K562 (cell line): ENCODE measurements at places on chromosomes 6 and 20.

DNA sequence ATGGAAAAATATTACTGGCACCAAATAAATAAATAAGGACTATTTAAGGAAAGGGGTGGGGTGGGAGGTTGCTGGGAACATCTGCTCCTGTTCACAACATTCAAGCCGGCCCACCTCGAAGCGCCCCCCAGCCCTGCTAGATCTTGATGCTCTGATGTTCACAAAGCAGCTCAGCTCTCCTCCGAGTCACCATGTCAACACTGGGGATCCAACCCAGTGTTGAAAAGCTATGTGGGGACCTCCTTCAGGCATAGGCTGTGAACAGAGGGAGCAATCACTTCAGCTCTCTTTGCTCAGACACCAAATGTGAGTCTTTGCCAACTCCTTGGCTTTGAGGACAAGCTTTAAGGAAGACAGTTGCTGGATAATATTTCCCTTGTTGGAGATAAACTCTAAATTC, 176.8 kb upstream of the NT5E start:
- no peak for DNase-seq

- no peak for DNase-seq
These were observed 168.3 kb upstream of the ECI2 start for GRCh38 chr6:4303638-4304037.

GRCh38 chr6:113587078-113587699, 270.0 kb upstream of the MARCKS start:
- no peak for DNase-seq

DNA sequence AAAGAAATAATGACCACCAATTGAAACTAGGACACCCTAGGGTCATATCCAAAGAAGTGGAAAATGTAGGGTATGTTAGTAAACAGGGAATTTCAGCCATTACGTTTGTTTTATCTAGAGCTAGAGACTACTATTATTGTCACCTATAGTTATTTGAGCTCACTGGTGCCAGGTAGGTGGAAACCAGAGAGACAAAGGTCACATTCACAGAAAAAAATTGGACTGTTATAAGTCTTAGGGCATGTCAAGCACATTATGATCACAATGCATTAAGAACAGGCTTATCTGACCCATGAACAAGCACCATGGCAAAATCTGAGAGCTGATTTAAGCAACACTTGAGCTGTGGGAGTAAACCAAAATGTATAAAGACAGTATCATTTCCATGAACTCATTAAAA, 530.1 kb upstream of the CITED2 start:
- DNase-seq, result no peak

DNA sequence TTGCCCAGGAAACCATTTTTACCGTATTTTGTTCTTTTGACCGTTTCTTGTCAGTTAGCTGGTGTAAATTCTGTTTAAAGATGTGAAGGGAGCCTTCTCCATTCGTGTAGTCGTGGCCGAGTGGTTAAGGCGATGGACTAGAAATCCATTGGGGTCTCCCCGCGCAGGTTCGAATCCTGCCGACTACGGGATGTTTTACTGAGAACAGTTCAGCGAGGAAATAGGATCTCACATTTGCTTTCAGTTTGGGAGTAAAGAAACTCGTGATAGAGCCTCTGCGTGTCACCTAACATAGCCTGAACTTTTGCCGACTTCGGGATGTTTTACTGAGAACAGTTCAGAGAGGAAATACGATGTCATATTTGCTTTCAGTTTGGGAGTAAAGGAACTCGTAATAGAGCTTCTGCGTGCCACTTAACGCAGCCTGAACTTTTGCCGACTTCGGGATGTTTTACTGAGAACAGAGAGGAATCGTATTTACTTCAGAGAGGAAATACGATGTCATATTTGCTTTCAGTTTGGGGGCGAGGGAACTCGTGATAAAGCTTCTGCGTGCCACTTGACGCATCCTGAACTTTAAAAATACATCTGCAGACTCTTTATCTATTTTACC, 5.9 kb upstream of the ZNF184 start:
- DNase-seq, result peak; percentile 53

DNA sequence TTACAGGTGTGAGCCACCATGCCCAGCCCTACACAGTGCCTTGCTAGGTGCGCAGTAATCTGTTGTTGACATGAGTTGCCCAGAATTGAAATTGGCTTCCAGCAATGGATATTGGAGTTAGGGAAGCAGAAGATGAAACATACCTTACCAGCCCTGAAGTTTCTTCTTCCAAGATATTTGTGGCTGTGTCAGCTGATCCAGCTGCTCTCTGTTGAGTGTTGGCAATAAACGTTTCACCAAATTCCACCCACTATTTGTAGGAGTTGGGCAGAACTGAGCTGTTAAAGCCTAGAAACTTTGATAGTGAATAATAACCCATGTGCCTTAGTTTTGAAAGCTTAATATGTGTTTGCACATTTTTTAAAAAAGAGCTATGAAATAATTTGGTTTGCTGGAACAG, 218.2 kb upstream of the SNX9 start:
- no peak for DNase-seq

DNA sequence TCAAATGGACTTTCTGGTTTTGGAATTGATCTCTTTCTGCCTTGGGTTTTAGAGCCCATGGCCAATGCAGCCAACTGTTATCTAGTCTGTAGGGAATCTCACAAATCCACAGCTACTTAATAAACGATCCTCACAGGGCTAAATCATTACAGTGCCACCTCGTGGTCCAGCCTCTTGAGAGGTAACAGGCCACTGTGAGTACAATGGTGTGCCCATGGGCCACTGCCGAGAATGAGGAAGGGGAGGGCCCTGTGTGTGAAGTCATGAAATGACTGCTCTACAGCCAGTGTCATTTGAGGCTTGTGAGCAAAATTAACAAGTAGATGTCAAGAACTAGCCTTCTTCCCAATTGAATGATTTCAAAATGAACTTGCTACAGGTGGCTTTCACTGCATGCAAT, 54.3 kb upstream of the GMPR start:
- DNase-seq, result peak; percentile 20

DNA sequence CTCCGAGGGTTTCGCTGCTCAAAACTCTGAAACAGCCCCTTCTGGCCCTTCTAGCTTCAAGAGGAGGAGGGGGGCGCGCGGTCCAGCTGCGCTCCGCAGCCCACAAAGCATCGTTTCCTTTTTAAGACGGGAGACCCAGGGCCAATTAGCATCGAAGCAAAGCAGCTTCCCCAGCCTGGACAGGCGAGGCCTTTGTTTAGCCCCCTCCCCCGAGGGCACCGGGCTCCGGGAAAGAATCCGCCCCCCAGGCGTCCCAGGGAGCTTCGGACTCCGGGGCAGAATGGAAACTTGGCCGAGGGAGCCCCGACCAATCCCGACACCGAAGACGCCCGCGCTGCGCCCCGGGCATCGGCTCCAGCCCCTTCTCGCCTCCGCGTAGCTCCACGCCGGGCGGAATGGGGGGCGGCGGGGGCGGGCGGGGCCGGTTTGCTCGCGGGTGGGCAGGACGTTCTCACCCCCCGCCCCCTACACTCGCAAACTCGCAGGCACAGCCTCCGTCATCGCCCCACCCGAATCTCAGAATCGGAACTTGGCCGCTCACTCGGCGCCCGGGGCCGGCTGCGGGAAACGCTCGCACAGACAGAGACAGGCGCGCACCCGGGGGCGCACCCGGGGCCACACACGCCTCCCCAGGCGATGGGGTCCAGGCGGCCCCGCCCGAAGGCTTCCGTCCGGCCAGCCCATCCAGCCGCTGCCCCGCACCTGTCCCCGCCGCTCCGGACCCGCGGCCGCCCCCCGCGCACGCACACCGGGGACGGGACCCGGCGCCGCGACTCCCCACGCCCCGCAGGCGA, 628 bp downstream of the NKAIN4 start:
- DNase-seq, result no peak

- no peak for DNase-seq
These were observed 422.5 kb upstream of the RGS17 start for GRCh38 chr6:153553627-153554026.

DNA sequence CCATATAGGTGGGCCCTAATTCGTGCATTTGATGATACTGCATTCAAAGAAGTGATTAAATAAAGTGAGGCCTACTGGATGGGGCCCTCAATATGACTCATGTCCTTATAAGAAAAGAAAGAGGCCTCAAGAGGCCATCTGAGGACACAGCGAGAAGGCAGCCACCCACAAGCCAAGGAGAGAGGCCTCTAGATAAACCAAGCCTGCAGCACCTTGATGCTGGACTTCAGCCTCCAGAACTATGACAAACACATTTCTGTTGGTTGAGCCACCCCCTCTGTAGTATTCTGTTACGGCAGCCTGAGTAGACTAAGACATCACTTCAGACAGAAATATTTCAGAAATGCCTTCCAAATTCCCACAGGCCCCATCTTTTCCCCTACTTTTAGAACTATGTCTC, 82.5 kb upstream of the PLEKHG1 start:
- DNase-seq, result no peak

DNA sequence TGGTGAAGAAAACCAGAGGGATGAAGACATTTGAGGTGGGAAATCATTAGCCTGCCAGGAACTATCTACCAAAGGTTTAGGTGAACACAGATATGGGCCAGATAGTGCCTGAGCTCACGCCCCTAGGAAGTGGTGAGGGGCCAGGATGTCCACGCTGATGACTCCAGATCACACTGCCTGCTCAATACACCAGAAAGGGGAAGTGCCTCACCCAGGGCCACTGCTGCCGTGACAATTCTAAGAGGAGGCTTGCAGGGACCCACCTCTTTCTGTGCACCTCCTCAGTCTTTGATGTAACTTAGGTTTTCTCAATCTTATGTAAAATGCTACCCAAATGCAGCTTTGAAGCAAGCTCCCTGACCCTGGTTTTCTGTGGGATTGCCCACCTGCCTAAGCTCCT, 5.4 kb upstream of the RAB44 start:
- DNase-seq, result no peak

GRCh38 chr6:43255408-43256054, 12.2 kb downstream of the TTBK1 start:
- no peak for DNase-seq

DNA sequence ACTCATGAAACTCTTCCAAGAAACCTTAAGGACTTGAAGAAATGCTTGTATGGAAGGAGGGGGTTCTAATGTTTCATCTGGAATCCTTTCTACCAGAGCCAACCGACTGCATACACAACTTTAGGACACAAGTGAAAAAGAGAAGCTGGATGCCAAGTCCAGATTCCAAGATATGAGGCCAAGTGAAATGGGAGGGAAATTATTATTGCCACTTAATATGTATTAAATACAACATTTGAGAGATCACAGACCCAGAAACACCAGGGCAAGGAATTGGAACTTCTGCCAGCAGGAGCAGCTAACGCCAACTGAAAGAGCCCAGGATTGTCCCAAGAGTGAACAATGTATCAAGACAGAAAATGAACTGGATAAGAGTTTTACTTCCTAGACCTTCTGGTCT, 144.2 kb downstream of the ARHGAP18 start:
- DNase-seq, result no peak

GRCh38 chr6:1739680-1740079, 130.0 kb downstream of the FOXC1 start:
- DNase-seq, result no peak

GRCh38 chr6:72560721-72561593, 60.9 kb upstream of the KCNQ5 start:
- DNase-seq, result peak; percentile 68

GRCh38 chr6:18820725-18821124, 433.6 kb downstream of the RNF144B start:
- no peak for DNase-seq

GRCh38 chr6:16055852-16056251, 73.0 kb upstream of the MYLIP start:
- no peak for DNase-seq

- no peak for DNase-seq
These were observed 13.5 kb upstream of the CD2AP start for GRCh38 chr6:47464052-47464451.

DNA sequence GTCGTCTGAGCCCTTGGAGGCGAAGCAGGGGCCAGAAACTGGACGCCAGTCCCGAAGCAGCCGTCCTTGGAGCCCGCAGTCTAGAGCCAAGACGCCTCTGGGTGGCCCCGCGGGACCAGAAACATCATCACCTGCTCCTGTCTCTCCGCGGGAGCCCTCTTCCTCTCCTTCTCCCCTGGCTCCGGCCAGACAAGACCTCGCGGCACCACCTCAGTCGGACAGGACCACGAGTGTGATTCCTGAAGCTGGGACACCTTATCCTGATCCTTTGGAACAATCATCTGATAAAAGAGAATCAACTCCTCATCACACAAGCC, 416 bp downstream of the RSPH4A start:
- DNase-seq, result peak; percentile 26

DNA sequence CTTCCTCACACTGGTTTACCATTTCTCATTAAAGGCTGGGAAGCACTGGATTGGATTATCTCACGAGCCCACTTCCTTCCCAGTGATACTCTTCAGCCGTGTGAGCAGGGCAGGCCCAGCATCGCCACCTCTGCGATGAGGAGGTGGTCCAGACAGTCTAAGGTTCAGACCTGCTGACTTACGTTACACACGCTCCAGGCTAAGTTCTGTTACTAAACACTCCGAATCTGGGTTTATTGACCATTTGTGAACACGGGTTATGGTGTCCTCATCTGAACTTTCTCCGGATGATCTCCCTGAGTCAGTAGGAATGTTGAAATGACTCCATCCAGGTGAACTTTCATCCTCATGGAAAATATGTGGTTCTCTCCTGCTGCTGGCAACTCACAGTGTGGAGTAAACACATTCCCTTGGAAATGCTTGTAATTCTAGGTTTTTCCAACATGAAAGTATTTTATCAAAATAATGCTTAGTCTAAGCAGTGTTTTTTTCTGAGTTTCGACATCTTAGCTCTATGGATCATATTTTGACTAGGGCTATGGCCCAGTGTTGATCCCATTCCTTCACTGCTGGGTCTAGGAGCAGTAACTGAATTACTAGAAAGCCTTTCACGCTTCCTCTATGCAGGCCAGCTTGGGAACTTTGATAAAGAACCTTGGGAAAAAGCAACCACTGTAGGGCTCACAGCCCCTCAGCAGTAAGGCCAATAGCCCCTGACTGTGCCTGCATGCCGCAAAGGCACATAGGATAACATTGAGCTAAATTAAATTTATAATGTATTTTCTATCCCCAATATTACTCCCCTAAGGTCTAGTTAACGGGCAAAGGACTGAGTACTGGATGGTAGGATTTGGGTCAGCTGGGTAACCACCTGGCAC, 37.7 kb upstream of the PXDC1 start:
- DNase-seq, result no peak

GRCh38 chr6:20403766-20404640, 2.3 kb downstream of the E2F3 start:
- DNase-seq, result peak; percentile 81

DNA sequence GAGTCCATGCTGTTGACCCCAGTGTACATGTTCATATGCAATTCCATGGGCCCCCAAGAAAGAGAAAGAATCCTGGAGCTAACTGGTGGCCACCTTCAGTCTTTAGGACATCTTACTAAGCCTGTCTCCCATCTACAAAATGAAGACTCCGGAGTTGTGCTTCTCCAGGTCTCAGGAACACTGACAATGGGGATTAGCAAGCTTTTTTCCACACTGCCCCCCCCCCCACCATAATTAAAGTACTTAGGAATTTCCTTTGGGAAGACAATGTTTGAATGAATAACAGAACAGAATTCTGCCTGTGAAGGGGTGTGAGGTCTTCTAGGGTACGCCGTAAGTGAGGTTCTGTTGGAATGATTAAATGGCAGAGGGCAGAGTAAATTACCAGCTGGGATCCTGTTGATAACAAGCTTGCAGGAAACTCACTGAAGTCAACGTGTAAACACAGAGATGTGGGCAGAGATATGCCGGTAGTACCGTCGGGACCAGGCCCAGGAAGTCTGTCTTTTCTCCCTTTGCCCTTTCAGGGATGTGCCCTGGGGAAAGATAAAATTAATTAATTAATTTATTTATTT, 63.1 kb downstream of the ANKRD6 start:
- DNase-seq, result no peak

GRCh38 chr6:88814909-88815308, 148.5 kb downstream of the RNGTT start:
- DNase-seq, result no peak
